Breast epithelium (tissue), 4 donors: ENCODE measurements at places on chromosomes 7 and 10. TPM values are rescaled to one million over a fixed set of nuclear protein-coding genes. Genes with fewer than 3 reads are reported as not detected.

The PVRIG gene
- 1.2 TPM for total RNA-seq

DNA sequence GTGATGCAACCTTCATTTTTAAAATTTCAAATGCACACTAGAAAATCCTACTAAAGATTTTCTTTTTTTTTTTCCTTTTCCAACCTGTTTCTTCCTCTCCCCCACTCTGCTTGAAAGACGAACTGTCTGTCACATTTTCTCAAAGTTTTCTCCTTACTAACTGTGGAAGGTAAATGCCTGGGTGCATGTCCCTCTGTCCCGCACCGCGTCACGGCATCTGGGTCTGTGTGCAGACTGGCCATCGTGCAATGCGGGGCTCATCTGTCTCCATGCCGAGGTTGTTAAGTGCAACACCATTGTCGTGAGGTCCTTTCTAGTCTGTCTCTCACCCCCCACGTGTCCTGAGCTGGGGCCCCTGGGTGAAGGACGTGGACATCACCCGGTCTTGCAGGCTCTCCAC is 28.4 kb downstream of the PFKFB3 start:
- no peaks in the 10 kb centered on the region for H3K4me1 ChIP-seq
- DNase-seq: no peak
- H3K27ac ChIP-seq: no peak overlapping the region
- no peak overlapping the region for H3K4me3 ChIP-seq
- H3K36me3 ChIP-seq: peaks cover 3% of the 10 kb centered on the region
- no peaks in the 10 kb centered on the region for H3K27me3 ChIP-seq

- H3K36me3 ChIP-seq: no peaks in the 10 kb centered on the region
- no peak overlapping the region for H3K27ac ChIP-seq
- H3K27me3 ChIP-seq: no peaks in the 10 kb centered on the region
- no peaks in the 10 kb centered on the region for H3K4me1 ChIP-seq
- H3K4me3 ChIP-seq: no peak overlapping the region
- DNase-seq: no peak
Observed at GRCh38 chr7:29445736-29446135, 117.9 kb upstream of the PRR15 start.

The CTAGE15 gene
- 9.7 TPM for total RNA-seq

DNA sequence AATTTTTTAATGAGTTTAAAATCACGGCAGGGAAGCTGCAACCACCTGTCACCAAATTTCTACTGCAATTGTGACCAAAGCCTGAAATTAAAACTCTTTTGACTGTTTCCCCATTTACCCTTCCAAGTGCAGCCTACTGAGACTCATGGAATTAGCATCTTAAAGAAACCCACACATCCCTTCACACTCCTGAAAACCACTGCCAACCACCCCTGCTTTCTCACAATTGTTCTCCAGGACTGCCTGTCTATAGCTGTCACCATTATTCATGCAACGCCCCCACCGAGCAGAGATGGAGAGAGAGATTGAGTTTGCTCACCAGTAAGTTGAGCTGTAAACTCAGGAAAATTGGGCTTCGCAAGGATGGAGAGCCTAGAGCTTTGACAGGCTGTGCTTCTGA is 383.8 kb upstream of the SORCS1 start:
- no peaks in the 10 kb centered on the region for H3K4me1 ChIP-seq
- no peaks in the 10 kb centered on the region for H3K27me3 ChIP-seq
- no peak for DNase-seq

- H3K27ac ChIP-seq: no peak overlapping the region
- H3K36me3 ChIP-seq: no peaks in the 10 kb centered on the region
- no peaks in the 10 kb centered on the region for H3K27me3 ChIP-seq
Observed at GRCh38 chr10:82738592-82738991, 863.6 kb downstream of the NRG3 start.

- H3K36me3 ChIP-seq: no peaks in the 10 kb centered on the region
- no peak overlapping the region for H3K27ac ChIP-seq
- DNase-seq: no peak
- H3K27me3 ChIP-seq: no peaks in the 10 kb centered on the region
Observed at GRCh38 chr10:45454859-45455258, 80.8 kb downstream of the ALOX5 start.

The FAM25C gene
- not detected for total RNA-seq

The PIK3CG gene
- total RNA-seq: 3.3 TPM

The CROT gene
- 34.4 TPM for total RNA-seq

The AKR1C8 gene
- 0.73 TPM for total RNA-seq

The FAM13C gene
- 17.8 TPM for total RNA-seq

The OPN4 gene
- total RNA-seq: not detected

The BLNK gene
- 16.0 TPM for total RNA-seq

DNA sequence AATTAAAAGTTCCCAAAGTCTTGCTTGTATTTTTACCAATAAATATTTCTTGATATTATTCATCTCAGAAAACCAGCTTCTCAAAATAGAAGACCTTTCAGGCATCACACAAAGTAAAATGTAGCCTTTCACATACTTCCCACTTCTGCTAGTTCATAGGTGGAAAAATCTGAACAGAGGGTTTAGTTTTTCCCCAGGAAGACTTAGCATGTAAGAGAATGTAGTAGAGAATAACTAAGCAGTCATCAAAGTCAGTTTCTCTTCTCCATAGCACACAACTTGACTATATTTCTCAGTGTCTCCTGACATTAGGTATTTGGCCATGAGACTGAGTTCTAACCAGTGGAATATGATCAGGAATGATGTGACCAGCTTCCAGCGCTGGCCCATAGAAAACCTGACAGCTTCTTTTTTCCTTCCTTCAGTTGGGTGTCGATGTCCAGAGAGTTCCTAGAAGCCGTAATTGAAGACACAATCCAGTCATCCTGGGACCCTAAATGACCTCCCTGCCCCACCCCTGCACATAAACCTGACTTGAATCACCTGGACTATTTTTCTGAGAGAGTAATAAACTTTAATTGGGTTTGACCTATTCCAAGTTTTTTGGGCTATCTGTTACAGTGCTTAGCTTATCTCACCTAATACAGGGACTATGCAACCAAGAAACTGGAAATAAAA is 67.5 kb upstream of the WNT16 start:
- H3K27me3 ChIP-seq: no peaks in the 10 kb centered on the region
- H3K27ac ChIP-seq: no peak overlapping the region
- H3K36me3 ChIP-seq: no peaks in the 10 kb centered on the region
- no peak for DNase-seq

The FAM171A1 gene
- 11.7 TPM for total RNA-seq

DNA sequence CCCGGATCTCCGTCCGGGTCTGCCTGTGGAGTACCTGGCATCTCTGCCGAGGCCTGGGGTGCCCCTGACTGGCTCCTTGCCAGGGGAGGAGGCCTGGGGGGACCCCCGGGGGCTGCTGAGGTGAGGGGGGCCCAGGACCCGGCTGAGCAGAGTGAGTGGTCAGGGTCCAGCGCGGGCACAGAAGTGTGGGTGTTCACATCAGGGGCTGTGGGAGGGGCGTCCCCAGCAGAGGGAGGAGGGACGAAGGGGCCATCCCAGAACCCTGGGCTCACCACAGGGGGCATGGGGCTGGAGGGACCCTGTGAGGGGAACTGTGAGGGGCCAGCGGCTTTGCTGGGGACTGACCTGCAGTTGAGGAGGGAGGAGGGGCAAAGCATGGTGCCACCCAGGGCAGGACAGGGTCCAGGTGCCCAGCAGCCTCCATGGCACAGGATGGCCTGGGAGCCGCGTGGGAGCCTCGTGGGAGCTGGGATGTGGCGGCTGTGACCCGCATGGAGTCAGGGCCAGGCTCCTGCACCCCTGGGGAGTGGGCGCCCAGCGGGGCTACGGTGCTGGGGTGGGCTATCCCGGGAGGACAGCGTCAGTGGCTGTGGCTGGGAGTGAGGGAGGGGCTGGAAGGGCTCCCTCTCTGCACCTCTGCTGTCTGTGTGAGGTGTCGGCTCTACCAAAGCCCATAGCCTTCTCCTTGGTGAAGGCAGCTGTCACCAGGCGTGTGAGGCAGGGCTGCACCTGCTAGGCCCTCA is 91.2 kb downstream of the DNAJB6 start:
- no peak overlapping the region for H3K27ac ChIP-seq
- DNase-seq: no peak
- H3K27me3 ChIP-seq: no peaks in the 10 kb centered on the region

The ADAMTS14 gene
- total RNA-seq: 0.15 TPM

The CDH23 gene
- total RNA-seq: 8.5 TPM

DNA sequence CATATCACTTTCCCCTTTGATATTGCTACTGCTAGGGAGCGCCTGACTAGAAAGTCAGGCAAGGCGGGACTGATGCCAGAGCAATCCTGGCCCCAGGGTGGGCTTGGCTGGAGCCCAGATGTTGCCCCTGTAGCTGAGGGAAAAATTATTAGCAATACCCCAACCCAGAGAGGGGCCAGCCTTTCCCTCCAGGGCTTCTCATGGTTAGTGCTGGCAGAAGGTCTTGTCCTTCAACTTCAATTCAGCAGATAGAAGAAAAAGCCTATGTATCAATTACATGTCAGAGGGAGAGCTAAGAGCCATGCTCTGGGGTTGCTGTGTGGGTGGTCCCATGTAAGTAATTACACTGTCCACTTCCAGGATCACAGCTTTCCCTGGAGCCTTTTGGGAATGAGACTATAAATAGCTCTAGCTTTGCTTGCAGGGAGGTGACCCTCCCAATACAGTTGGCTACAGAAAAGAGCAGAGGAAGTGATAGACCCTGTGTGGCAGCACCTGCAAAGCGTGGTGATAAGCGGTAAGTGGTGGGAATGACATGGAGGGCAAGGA is 579.1 kb downstream of the CCSER2 start:
- no peaks in the 10 kb centered on the region for H3K36me3 ChIP-seq
- H3K4me3 ChIP-seq: no peak overlapping the region
- H3K4me1 ChIP-seq: no peaks in the 10 kb centered on the region
- no peak overlapping the region for H3K27ac ChIP-seq
- no peaks in the 10 kb centered on the region for H3K27me3 ChIP-seq

GRCh38 chr7:143396625-143397556 is 11.8 kb downstream of the EPHA1 start:
- no peak overlapping the region for H3K4me3 ChIP-seq
- H3K27ac ChIP-seq: no peak overlapping the region

DNA sequence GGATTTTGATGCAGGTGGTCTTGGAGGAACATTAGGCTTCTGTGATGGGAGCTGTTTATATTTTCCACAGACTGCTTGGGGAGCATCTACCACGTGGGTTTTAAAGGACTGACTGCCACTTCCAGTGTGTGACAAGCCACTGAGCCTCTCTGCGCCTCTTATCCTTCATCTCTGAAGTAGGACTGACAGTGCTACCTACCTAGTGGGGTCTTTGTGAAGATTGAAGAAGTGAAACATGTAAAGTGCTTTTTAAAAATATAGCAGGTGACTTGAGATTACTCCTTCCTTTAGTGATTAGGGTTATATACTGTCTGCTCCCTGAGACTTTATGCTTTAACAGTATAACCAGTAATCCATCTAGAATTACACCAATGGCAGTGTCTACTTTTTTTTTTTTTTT is 29.9 kb downstream of the NKX2-3 start:
- no peaks in the 10 kb centered on the region for H3K36me3 ChIP-seq
- no peaks in the 10 kb centered on the region for H3K4me1 ChIP-seq
- H3K4me3 ChIP-seq: no peak overlapping the region
- peaks cover 19% of the 10 kb centered on the region for H3K27me3 ChIP-seq
- DNase-seq: no peak

- no peaks in the 10 kb centered on the region for H3K4me1 ChIP-seq
- no peak overlapping the region for H3K27ac ChIP-seq
- no peaks in the 10 kb centered on the region for H3K27me3 ChIP-seq
- H3K4me3 ChIP-seq: no peak overlapping the region
Observed at GRCh38 chr10:29465384-29465783, 169.4 kb downstream of the SVIL start.

- no peaks in the 10 kb centered on the region for H3K27me3 ChIP-seq
- no peak for DNase-seq
- H3K4me1 ChIP-seq: no peaks in the 10 kb centered on the region
- H3K4me3 ChIP-seq: no peak overlapping the region
Observed at GRCh38 chr7:70029993-70030392, 431.7 kb downstream of the AUTS2 start.

The DNAH11 gene
- 0.33 TPM for total RNA-seq

The SYT15 gene
- total RNA-seq: 1.6 TPM

DNA sequence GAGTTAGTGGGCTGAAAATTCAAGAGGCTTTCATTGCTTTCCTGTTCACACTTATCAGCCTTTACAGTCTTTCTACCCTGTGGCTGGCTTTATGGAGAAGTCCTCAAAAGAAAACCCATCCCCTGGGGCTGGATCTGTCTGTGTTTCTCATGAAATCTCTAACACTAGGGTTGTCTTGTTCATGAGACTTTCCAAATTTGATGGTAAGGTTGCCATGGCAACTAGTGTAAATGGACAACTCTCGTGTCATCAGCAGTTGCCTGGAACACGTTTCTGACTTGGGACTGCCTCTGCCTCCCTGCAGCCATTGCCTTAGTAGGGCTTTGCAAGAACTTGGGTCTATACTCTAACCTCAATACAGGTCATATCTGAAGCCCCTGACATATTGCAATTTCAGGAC is 35.8 kb upstream of the PLPP4 start:
- DNase-seq: no peak
- no peaks in the 10 kb centered on the region for H3K36me3 ChIP-seq
- no peaks in the 10 kb centered on the region for H3K4me1 ChIP-seq
- H3K27me3 ChIP-seq: no peaks in the 10 kb centered on the region
- H3K27ac ChIP-seq: no peak overlapping the region

GRCh38 chr7:157597562-157597961 is 260.8 kb downstream of the DNAJB6 start:
- no peaks in the 10 kb centered on the region for H3K4me1 ChIP-seq
- no peaks in the 10 kb centered on the region for H3K36me3 ChIP-seq
- DNase-seq: no peak
- H3K27me3 ChIP-seq: no peaks in the 10 kb centered on the region

DNA sequence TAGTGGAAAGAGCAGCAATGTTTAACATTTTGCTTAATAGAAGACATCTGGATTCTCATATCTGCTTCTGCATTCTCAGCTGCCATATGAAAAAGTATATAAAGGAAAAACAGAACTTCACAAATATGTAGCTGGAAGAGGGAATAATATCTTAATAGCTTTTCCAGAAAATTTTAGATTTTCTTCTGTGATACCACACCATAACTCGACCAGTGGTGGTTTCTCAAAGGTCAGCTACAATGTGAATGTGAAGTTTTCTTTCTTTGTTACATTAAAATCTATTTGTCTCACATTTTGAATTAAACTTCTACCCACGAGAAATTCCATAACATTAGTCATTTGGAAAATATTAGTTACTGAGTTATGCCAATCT is 339.8 kb downstream of the PARD3 start:
- no peak for DNase-seq
- H3K36me3 ChIP-seq: no peaks in the 10 kb centered on the region
- H3K4me3 ChIP-seq: no peak overlapping the region
- no peaks in the 10 kb centered on the region for H3K27me3 ChIP-seq

- no peak for DNase-seq
- peak overlapping the region; percentile 50 for H3K4me3 ChIP-seq
- peak overlapping the region; percentile 89 for H3K27ac ChIP-seq
- no peaks in the 10 kb centered on the region for H3K4me1 ChIP-seq
- peaks cover 6% of the 10 kb centered on the region for H3K27me3 ChIP-seq
- H3K36me3 ChIP-seq: no peaks in the 10 kb centered on the region
Observed at GRCh38 chr7:27167916-27168264, 2.6 kb upstream of the HOXA9 start.
